ENCODE measurements at places on chromosomes 13 and 19.

GRCh38 chr19:23273590-23274412, 23.6 kb upstream of the ZNF724 start:
- peak; percentile 92 for DNase-seq

DNA sequence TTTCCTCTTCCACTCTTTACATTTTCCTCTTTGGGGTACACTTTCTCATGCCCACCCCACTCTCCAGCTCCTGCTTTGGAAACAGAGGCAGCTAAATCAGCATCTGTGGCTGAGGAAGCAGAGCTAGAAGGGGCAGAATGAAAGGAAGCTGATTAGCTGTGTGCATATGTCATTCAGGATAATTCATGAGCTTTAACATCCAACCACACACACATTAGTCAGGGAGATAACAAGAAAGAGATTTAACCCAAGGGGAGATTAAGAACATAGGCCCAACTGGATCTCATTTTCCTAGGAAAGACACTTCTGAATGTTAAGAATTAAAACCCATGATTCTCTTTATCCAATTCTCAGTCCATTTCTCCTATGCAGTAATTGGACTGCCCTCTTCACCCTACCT, 405.5 kb downstream of the TBC1D4 start:
- DNase-seq = no peak

GRCh38 chr13:63190219-63190618, 1774.6 kb upstream of the PCDH20 start:
- no peak for DNase-seq

- no peak for DNase-seq
Observed at GRCh38 chr13:90706631-90707030, 640.9 kb upstream of the MIR17HG start.

- no peak for DNase-seq
Observed at GRCh38 chr19:19207637-19208572, 3.9 kb upstream of the NCAN start.

DNA sequence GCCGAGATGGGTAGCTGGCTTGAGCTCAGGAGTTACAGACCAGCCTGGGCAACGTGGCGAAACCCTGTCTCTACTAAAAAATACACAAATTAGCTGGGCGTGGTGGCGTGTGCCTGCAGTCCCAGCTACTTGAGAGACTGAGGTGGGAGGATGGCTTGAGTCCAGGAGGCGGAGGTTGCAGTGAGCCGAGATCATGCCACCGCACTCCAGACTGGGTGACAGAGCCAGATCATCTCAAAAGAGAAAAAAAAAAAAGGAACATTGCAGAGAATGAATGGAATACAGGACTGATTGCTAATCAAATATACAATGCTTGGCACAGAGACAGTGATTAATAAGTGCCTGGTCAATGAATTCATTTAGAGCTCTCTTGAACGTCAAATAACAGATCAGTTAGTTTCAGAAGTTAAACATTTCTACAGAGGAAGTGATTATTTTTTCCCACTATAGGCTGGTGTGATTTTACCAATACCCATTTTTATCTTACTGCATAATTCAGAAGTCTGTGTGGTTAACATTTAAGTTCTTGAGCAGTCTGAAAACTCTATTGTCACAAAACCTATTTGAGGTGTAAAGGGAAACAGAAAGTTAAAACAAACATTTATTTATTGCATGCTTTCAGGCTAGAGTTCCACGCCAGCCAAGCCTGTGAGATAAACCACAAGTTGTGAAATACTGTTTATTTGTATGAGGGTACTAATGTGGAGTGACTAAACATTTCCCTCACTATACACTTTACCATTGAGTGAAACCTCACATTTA, 7.7 kb upstream of the TBC1D4 start:
- DNase-seq = peak; percentile 69

DNA sequence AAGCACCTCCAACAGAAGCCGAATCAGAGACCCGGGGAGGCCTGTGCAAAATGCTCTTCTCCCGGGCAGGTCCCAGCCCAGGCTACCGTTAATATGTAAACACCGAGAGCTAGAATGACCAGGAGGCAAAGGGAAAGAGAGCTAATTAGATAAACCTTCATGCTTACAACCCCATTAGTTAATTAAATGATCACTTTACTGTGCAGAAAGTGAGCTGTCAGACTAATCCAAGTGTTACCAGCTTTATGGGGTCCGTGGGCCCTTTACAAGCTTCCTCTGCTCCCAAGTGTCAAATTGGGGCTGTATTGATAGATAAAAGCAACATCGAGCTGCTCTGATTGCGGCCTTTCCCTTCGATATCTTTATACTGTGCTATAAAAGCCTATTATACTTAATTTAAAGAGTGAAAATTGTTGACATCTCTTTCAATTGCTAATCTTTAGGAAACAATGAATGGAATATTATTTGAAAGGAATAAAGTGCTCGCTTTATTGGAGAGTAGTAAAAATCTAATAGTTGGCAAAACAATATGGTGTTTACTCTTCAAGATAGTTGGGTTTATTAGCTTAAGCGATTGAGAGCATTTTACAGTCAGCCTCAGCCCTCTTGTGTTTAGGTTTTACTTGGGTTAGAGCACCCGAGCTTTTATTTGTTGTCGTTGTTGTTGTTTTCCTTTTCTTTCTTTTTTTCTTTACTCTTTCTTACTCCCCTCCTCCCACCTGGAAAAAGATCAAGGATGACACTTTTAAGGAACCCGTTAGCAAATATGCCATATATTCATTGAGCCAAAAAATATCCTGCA, 189.3 kb upstream of the GPR12 start:
- no peak for DNase-seq

GRCh38 chr19:33234736-33235135, 9.1 kb upstream of the SLC7A10 start:
- no peak for DNase-seq

DNA sequence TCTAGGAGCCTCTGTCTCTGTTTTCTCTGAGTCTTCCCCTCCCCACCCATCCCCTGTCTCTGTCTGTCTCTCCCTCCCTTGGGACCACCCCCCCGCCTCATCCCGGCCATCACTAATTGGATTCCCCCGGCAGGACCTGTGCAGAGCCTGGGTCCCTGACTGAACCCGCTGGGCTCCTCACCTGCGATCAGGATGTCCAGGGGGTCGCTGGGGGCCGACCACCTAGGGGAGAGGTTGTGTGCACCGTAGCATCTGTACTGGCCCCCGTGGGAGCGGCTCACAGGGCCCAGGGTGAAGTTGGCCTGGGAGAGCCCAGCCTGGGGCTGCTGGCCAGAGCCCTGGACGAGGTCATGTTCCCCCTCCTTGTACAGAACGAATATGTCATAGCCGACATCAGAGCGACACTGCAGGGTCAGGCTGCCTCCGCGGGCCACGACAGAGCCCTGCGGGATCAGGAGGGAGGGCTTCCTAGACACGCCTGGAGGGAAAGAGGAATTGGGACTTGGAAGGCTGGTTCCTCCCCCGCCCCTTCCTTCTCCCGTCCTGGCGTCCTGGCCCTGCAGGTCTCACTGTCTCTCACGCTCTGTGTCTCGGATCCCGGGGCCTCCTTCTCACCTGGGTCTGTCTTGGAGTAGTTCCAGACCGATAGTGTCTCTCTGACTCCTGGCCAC, 1.8 kb downstream of the LILRB5 start:
- DNase-seq = no peak

DNA sequence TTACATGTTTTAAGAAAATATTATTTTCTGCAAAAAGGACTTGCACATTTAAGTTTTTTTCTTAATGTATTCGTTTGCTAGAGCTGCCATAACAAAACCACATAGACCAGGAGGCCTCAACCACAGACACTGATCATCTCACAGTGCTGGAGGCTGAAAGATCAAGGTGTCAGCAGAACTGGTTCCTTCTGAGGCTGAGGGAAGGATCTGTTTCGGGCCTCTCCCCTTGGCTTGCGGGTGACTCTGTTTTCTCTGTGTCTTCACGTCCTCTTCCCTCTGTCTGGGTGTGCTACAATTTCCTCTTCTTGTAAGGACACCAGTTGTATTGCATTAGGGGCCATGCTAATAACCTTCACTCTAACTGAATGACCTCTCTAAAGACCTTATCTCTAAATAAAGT, 364.2 kb downstream of the IRS2 start:
- DNase-seq = peak; percentile 5

DNA sequence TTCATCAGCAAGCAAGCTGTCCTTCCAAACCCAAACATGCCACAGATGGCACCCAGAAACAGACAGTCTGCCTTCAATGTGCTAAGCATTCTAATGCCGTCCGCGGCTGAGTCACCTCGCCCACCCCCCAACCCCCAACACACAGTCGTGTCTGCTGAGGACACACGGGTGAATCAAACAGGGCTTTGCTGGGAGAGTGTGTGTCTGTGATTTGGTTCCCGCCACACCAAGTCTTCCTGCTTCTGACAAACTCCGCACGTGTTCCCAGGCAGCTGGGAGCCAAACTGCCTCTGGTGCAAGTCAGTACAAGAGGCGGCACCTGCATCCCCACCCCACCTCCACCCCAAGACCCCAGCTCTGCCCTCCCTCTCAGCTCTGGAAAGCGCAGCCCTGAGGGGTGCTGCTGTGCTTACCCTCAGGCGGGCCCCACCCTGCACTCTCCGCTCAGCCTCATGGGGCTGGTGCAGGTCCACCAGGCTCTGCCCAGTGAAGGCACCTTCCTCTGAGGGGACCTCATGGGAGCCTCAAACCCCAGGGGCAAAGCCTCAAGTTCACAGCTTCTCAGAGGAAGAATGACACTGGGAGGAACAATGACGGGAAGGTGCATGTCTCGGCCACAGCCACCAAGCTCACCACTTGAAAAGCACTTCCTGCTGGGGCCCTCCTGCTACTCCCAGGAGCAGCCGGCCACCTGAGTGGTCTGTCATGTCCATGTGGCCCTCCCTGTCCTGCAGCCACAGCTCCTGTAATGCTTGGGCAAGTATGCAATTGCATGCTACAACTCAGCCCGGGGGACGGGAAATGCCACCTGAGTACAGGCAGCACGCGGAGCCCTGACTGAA, 15.0 kb upstream of the SLC35E1 start:
- DNase-seq = peak; percentile 70

DNA sequence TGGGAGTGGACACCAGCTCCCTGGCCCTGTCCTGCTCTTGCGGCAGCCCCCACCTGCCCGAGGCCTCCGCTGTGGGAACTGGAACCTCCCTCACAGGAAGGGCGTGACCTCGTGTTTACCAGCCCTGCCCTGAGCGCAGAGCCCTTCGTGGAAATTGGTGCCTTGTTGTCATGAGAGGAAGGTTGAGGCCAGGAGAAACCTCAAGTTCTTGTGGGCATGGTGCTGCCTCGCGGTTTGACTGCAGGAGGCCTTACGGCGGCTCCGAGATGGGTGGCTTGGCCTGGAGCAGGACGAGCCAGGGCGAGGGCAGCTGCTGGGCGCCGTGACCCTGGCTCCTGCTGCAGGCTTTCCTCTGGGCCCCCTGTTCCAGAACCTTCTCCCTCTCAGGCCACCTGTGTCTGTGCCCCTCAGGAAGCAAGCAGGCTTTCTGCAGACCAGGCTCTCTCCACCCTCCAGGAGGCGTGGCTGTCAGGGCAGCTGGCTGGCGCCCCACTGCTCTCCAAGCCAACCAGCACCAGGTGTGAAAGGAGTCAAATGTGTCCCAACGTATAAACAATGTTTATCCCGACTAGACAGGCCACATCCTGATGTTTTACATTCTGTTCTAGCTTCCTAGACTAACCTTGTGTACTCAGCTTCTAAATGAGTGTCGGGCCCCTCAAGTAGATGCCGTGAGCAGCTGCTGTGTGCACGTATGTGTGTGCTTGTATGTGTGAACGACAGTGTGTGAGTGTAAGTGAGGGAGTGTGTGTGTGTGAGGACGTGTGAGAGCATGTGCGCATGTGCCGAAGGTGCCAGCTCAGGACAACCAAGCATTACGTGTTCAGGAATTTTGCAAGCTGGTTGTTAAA, 10.4 kb upstream of the RASA3 start:
- DNase-seq = peak; percentile 73

DNA sequence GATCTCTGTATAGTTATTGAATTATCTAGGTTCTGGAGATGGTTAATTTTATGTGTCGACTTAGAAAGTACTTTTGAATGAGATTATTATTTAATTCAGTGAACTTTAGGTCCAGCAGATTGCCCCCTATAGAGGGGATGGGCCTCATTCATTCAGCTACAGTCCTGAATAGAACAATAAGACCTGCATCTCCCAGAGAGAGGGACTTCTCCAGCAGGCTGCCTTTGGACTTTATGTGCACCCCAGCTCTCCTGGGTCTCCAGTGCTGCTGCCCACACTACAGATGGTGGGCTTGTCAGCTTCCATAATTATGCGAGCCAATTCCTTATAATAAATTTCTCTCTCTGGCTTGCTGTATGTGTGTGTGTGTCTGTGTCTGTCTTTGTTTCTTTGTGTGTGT, 39.3 kb upstream of the KL start:
- no peak for DNase-seq

- peak; percentile 21 for DNase-seq
Observed at GRCh38 chr19:33683881-33684537, 62.3 kb downstream of the CHST8 start.

- DNase-seq = no peak
Observed at GRCh38 chr19:5186293-5187050, 154.1 kb downstream of the PTPRS start.

GRCh38 chr19:28213470-28214082, 999.4 kb downstream of the UQCRFS1 start:
- no peak for DNase-seq

DNA sequence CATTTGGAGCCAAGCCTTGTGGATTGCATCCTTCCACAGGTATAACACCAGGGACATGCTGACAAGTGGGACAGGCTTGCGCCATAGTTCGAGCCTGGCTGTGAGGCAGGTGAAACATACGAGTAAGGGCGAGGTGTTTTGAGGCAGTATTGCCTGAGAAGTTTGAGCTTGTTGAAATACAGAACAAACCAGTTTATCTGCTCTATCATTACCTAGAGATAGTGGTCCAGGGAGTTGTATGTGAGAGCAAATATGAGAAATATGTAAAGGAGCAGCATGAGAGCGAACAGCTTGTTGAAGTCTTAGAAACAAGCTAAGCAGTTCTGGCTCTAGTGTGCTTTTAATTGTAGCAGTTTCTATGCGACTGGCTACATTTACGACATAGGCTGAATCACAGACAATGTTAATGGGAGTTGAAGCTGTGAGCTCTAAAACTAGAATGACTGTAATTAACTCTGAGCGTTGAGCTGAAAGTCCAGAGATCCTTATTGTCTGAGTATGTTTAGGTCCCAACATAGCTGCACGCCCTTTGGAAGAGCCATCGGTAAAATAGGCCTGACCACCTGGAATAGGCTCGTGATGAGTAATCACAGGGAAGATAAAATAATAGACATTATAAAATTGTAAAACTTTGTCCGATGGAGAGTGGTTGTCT, 8.2 kb downstream of the ZNF439 start:
- no peak for DNase-seq

- DNase-seq = no peak
Observed at GRCh38 chr19:32457571-32458158, 52.1 kb downstream of the DPY19L3 start.

Data from activated CD4-positive, alpha-beta T cell treated with anti-CD3 and anti-CD28 coated beads, Interleukin-2, amount 50 U/mL, for 16 hours (primary cell).